ENCODE measurements at places on chromosomes 12 and 14.

GRCh38 chr12:28413460-28414109 is 223.3 kb downstream of the CCDC91 start:
- no peak for DNase-seq

DNA sequence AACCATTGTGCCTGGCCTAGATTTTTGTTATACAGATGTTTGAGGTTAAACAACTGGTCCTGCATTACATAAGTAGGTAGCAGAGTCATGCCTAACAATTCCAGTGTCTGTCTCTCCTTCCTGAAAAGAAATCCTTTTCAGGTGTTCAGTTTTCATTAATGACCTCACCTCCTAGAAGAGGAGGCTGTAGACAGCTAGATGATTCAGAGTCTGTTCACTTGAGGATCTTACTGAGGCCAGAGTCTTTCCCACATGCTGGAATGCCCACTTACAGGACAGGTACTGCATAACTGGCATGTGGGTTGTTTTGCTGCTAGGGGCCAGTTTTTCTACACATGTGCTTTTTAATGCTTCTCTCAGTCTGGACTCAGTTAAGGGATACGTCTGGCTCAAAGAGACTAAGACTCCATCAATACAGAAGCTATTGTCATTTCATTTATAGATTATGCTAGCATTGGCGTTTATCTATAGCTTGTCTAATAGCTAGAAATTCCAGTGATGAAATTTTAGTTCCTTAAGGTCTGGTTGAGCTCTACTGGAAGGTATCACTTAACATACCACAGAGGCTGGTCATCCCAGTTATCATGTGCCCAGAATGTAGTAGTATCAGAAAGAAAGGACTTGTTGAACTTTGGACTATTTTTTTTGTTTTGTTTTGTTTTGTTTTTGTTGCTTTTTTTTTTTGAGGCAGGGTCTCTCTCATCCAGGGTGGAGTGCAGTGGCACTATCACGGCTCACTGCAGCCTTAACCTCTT is 206.4 kb downstream of the ERC1 start:
- DNase-seq, result no peak

DNA sequence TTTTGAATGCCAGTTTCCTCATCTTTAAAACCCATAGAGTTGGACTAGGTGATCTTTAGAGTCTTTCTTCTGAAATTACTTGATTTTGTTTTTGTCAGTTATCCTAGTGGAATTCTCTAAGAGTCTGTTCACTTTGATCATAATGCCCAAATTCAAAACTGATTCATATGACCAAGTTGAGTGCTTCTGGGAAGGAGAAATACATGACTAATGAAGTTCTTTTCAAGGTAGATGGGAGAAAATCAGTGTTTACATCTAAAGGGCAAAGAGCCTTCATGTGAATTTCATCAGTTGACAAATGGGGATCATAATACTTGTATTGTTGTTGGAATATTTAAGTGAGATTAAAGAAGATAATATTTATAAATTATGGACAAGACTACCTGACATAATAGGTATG is 53.2 kb downstream of the ERC1 start:
- no peak for DNase-seq

- no peak for DNase-seq
Measured at GRCh38 chr12:93514853-93515252, 47.5 kb downstream of the MRPL42 start.

DNA sequence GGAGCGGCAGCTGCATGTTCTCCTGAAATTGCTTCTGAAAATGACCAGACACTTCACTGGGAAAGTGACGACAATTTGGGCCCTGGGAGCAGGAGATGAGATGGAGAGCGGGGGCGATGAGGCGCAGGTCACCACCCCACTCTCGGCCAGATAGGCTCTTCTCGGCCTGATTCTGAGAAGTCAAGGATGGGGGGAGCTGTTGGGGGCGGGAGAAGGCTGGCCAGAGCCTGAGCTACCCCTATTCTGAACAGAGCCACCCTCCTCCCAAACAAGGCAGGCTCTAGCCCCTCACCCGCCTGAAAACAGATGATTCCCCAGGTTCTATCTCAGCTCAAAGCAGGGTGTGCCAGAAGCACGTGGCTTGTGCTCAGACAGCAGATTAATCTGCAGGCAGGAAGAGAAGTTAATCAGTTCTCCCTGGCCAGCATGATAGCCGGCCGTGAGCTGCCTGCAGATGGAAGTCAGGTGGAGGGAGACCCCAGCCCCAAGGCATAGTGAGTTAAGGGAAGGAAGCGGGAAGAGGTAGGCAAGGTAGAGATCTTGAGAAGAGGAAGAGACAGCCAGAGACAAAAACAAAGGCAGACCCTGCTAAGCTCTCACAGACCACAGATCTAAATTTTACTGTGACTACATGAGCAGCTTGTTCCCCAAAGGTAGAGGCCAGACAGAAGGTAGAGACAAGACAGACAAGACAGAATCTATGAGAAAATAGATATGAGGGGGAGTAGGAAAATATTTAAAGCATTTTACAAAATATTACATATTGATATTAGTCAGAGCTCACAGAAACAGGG is 10.9 kb upstream of the TAC3 start:
- DNase-seq, result no peak

- no peak for DNase-seq
Measured at GRCh38 chr14:100030452-100031153, 34.6 kb upstream of the EVL start.

- DNase-seq, result no peak
Measured at GRCh38 chr12:120718055-120718454, 7.6 kb upstream of the ACADS start.

DNA sequence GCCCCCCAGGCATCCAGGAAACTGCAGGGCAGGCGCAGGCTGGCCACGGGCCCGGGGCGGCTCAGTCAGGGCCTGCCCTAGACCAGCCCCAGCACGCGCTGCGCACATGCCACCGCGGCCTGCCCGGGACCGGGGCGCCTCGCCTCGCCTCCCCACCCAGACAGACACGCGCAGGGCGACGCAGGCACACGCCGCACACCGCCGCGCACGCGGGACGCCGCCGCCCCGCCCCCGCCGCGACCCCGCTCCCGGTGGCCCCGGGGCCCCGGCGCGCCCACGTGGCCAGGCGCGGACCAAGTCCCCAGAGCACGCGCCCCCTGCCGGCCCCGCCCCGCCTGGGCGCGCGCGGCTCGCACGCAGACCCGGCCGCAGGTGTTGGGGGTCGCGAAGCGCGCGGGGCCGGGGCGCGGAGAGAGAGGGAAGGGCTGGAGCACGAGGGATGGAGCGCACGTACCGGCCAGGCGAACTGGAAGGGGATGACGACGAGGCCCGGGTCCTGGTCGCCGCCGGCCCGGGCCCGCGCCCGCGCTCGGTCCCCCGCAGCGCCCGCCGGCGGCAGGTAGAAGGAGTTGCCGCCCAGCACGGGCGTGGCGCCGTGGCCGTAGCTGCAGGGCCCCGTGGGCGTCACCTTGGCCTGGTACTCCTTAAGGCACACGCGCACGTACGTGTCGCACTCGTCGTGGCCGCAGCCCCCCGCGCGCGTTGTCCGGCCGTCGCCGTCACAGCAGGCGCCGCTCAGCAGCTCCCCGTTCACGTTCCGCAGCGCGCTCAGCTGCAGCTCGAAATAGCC is 1.1 kb downstream of the JAG2 start:
- DNase-seq, result no peak
